ENCODE measurements at places on chromosomes 16 and 17.

DNA sequence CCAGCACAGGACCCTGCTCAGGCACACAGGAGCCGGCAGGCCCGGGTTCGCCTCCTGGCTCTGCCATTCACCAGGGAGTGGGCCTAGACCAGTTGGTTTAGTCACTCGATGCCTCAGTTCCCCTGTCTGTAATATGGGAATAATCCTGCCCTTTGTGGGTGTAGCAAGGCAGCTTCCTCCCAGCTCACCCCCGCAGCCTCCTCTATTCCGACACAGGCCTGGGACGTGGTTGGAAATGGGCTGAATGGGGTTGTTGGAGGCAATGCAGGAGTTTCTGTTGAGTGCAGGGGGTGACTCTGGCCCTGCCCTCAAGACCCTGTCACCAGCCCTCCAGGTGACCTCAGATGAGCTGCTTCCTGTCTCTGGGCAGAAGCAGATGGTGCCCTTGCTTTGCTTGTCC lies 19.8 kb downstream of the SLC5A10 start:
- no peak for DNase-seq

DNA sequence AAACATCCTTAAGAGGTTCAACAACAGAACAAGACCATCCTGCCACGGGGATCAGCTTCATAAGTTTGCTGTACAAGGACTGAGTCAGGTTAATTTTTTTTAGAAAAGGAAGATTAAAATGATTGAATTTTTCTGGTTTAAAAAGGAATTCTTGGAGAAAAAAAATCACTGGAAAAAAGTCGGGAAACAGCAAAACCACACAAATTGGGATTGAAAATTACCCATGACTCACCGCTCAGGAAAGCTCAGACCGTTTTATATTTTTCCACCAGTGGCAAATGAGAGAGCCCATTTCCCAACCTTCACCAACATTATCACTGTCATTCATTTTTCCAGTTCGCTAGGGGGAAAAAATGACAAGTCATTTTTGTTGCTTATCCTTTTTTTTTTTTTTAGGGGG lies 46.6 kb downstream of the MRM3 start:
- peak; percentile 52 for DNase-seq

- peak; percentile 33 for DNase-seq
These were observed at the start of gene GDPD3 for GRCh38 chr16:30113031-30113710. TSS of gene GDPD3 (minus strand) at chr16:30113537. CDS start at chr16:30113478, 59 bp downstream.

DNA sequence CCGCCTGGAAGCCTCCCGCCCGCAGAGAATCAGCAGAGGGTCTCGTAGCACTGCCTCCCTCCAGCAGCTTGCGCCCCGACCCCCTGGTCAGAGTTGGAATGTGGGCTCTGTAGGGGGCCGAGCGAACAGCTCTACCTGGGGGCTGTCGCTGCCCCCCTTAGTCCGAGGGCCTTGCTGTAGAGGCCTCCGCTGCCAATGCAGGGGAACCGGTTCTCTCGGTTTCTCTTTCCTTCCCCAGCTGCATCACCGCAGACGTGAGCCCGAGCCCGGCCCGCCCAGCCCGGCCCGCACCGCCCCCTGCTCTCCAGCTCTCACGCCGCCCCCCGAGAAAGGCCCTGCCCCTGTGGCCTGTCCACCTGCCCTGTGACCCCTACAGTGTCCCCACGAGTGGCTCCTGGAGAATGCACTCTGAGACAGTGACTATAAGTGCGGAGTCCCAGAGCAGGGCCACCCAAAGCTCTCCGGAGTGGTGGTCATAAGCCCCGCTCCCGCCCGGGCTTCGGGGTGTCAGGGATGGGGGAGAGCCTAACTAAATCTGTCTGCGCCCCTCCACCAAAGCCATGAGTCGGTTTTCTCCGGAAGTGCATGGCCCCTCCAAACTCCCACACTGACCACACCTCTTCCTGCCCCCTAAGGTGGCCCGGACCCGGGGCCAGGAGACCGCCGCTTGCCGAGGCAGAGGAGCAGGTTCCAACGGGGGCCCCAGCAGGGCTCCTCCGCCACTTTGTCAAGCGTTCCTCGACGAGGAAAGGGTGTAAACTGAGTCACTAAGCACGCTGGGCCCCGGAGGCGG lies 1.7 kb downstream of the ARHGAP27 start:
- DNase-seq = no peak

GRCh38 chr16:71406724-71407123 lies 35.1 kb downstream of the TLE7 start:
- no peak for DNase-seq

GRCh38 chr16:25922438-25922837 lies 230.7 kb downstream of the HS3ST4 start:
- DNase-seq = no peak

- no peak for DNase-seq
These were observed 1.9 kb downstream of the SLC13A2 start for GRCh38 chr17:28475151-28475900.

DNA sequence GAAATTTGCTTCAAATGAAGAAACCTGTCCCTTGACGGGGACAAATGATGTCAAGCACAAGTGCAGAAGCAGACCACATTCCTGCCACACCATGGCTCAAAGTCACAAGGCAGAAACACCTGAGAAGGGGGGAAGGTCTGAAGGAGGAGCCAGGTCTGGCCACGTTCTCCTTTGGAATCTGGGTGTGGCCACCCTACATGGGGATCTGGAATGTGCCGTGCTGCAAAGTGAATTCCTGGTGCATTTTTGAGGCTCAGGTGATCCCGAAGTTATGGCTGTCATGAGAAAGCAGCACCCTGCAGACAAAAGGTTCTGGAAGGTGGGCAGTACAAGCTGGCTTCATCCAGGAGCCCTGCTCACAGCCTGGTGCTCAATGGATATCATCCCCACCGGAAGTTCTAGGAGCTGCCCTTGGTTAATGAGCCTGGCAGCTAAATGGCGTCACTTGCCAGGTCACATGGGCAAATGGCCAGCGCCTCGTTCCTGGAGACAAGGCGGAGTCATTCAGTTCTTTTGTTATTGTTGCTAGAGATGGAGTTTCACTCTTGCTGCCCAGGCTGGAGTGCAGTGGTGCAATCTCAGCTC lies 20.1 kb upstream of the ADCY9 start:
- no peak for DNase-seq

DNA sequence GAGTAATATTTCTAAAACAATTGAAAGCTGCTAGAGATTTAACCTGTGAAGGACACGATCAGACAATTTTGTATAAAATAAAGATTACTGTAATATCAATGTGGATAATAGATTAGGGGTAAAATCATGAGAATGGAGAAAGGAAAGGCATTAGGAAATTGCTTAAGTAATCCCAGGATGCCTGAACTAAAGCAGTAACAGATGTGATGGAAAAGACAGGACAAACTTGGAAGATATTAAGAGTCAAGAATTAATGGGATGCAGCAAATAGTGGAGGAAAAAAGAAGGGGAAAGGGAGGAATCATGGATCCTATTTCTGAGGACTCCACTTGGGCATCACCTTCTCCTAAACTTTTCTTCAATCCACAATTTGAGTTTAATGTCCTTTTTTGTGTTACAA lies 437.1 kb upstream of the PMFBP1 start:
- DNase-seq = no peak

- DNase-seq = no peak
These were observed 41.3 kb downstream of the GAS7 start for GRCh38 chr17:10156948-10157607.
